ENCODE measurements at places on chromosomes 2 and 18.
A peak's percentile ranks its signal among the peaks of the same experiment; 100 is the strongest.

- DNase-seq, result no peak
Observed at GRCh38 chr2:233234264-233234663, 17.2 kb upstream of the ATG16L1 start.

DNA sequence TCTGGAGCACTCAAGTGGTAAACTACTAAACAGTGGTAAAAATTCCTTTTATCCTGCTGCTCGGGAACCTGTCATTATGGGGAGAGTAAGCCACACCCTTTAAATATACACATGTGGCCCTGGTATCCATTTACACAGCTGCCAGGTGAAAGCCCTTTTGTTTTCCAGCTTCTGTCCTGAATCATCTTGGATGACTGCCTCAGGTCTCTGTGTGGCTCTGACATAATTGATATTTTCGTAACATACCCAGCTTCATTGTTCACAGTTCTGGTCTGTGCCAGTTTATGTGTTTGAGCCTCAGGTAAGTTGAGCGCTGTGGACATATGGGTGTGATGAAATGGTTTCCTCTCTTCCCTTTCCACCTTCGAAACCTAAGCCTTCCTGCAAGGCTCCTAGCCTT is 15.7 kb upstream of the TTC39C start:
- no peak for DNase-seq

GRCh38 chr2:196990788-196991461 is 64.4 kb upstream of the PGAP1 start:
- no peak for DNase-seq

GRCh38 chr2:206481056-206481455 is 37.7 kb downstream of the ADAM23 start:
- DNase-seq, result no peak

DNA sequence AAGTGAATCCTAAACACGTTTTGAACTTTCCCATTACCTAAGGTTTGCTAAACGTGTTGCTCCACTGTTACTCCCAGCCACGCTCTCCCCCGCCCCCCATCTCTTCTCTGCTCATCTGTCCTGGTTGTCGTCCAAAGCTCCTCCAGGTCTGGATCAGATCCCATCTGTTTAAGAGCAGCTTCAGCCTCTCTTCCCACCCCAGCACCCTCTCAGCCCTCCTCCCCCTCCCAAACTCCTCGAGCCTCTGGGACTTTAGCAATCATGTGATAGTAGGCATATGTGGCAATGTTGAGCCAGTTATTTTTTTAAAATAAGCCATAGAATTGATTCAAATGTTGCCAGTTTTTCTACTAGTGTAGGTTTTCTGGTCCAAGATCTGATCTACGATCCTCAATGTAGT is 20.0 kb upstream of the LPIN1 start:
- DNase-seq, result no peak

GRCh38 chr2:203662487-203662886 is 44.0 kb upstream of the CD28 start:
- no peak for DNase-seq

DNA sequence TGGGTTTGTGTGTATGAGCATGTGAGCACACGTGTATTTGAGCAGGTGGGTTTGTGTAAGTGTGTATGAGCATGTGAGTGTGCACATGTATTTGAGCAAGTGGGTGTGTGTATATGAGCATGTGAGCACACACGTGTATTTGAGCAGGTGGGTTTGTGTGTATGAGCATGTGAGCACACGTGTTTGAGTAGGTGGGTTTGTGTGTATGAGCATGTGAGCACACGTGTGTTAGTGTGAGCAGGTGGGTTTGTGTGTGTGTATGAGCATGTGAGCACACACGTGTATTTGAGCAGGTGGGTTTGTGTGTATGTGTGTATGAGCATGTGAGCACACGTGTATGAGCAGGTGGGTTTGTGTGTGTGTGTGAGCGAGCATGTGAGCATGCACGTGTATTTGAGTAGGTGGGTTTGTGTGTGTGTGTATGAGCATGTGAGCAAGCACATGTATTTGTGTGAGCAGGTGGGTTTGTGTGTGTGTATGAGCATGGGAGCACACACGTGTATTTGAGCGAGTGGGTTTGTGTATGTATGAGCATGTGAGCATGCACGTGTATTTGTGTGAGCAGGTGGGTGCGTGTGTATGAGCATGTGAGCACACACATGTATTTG is 169.7 kb downstream of the TWIST2 start:
- DNase-seq, result no peak

DNA sequence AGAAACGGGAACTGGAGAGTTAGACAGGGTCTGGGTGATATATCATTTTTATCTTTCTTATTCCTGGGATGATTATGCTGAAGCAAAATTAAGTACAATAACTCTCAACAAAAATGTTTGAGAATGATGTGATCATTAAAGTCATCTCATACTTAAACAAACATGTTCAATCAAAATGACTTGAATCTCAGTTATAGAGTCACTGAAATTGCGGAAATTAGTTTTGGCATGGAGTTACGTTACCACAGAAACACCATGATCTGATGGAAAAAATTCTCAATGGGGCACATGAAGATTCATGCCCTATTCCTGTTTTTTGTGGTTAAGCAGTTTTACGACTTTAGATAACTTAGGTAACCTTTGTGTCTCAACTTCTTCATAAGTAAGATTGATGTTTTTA is 757.7 kb downstream of the EPHA4 start:
- DNase-seq, result no peak

- no peak for DNase-seq
Observed at GRCh38 chr2:223054193-223054781, 2.3 kb downstream of the KCNE4 start.

DNA sequence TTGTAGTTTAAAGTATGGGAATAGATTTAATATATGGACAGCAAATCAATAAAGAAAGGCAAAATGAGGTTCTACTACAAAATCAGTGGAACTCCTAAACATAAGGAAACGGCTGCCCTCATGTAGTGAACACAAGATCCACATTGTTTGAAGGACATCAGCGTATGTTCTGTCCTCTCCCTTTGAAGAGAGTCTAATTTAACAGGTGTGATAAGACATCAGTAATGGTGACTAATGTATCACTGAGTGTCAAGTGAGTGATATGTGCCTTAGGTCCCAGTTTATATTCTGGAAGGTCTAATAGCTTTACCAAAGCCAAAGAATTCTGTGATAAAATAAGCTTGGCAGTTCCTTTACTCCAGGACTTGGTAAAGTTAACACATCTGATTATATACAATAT is 248.7 kb downstream of the PTPRM start:
- no peak for DNase-seq

GRCh38 chr2:191999101-191999841 is 152.4 kb upstream of the CAVIN2 start:
- DNase-seq, result no peak

DNA sequence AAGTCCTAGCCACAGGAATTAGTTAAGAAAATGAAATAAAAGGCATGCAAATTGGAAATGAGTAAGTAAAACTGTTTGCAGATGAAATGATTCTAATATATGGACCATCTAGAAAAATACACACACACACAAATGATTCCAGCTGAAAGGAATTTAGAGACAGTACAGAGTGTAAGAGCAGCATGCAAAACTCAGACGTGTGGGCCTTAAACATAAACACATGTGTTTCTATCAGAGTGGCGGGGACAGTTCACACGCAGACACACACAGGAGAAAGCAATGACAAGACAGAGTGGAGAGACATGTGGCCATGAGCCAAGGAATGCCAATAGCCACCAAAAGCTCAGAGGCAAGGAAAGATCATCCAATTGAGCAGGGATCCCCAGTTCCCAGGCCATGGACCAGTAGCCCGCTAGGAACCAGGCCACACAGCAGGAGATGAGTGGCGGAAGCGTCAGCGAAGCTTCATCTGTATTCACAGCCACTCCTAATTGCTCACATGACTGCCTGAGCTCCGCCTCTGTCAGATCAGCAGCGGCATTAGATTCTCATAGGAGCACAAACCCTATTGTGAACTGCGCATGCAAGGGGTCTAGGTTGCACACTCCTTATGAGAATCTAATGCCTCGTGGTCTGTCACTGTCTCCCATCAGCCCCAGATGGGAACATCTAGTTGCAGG is 155.4 kb downstream of the ARL4C start:
- DNase-seq, result no peak

- peak; percentile 6 for DNase-seq
Observed at GRCh38 chr2:135169900-135170753, 118.0 kb downstream of the RAB3GAP1 start.

DNA sequence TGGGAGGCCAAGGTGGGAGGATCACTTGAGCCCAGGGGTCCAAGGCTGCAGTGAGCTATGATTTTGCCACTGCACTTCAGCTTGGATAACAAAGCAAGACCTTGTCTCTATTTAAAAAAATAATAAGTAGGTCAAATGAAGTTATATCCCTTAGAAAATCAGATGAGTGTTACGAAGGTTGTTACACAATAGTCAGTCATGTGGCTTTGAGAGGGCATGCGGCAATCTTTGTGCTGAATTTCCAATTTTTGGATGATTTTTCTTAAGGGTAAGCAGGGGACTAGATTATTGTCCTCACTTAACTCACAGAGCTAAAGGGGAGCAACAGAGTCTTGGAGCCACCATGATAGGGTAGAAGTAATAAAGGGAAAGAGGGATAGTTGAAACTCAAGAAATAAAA is 71.8 kb downstream of the B3GNT2 start:
- no peak for DNase-seq

GRCh38 chr18:38019292-38019691 is 453.7 kb upstream of the CELF4 start:
- no peak for DNase-seq

GRCh38 chr2:136118819-136119716 is 1.1 kb upstream of the CXCR4 start:
- DNase-seq, result peak; percentile 92

DNA sequence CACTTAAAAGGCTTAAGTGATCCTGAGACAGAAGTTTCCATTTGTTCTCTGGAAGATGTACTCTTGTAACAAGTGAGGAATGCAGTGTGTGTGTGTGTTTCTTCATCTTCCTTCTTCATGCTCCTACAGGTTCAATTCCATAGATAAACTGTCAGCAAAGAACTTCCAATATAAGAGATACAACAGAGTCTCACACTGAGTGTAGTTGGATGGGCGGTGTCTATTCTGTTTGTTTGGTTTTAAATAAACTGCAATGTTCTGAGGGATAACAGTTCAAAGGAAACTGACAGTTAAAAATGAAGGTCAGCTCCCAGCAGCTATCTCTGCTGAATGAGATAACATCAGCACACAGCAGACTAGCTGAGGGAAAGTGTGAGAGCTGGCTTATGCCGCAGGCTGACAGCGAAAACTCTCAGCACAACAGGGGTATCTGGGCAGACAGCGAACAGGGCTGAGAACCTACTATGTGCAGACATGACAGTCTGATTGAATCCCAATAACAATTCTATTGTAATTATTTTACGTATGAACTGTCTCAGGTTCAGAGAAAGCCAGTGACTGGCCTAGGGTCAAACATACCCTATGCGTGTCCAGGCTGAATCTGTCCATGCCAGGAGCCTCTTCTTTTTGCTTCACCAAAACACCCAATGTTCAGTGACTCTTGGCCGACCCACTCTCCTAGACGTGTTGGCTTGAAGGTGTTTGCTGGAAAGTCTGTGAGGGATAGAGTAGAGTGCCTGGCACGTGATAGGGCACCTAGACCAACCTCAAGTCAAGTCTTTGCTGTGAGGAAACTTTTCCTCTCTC is 201.9 kb upstream of the TRIB2 start:
- DNase-seq, result peak; percentile 59

- no peak for DNase-seq
Observed at GRCh38 chr2:37795938-37796337, 124.5 kb upstream of the CDC42EP3 start.

- DNase-seq, result no peak
Observed at GRCh38 chr2:196444442-196444841, 195.1 kb upstream of the CCDC150 start.

DNA sequence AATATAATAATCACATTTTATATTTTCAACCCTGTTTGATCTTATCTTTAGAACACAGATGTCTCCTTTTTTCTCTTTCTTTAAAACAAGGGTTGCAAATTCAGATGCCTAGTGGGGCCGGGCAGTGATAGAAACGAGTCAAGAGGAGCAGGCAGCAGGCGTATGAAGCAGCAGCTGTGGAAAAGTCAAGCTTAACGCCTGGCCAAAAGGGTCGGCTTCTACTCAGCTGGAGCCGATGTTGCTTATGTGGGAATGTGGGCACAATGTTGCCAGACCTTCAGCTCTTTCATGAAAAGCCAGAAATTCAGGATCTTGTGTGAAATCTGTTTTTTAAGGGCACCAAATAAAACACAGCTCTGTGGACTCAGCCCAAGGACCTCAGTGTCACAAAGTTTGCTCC is 642.7 kb downstream of the ARHGAP15 start:
- DNase-seq, result no peak

DNA sequence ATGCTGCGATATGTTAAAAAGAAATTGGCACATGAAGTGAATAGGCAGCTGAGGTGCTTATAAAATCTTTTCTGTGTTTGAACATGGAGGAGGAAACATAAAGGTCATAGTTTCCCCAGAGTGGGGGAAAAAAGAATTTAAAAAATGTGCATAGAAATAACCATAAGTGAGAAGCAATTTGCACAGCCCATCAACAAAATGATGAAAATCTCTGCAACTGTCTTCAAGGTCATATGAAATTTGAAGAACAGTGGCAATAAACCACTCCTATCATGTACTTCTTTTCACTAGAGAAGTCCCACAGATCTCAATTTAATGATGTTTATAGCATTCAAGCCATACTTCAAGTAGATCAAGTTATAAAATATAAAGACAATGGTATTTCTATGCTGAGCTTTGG is 46.7 kb upstream of the ZNF804A start:
- no peak for DNase-seq

DNA sequence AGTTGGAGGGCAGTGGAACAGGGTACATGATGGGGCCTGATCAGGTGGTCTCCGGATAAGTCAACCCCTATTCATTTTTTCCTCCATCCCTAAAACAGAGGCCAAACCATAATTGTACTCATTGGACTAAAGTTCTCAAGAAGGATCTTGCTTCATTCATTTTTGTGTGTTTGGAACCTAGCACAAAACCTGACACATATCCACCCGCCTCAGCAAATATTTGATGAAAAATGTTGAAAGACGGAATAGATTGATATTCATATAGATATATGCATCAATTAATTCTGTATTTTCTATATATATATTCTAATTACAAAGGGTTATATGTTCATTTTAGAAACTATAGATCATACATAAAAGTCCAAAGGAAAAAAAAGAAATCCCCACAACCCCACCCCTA is 21.9 kb downstream of the SLC4A1AP start:
- no peak for DNase-seq

DNA sequence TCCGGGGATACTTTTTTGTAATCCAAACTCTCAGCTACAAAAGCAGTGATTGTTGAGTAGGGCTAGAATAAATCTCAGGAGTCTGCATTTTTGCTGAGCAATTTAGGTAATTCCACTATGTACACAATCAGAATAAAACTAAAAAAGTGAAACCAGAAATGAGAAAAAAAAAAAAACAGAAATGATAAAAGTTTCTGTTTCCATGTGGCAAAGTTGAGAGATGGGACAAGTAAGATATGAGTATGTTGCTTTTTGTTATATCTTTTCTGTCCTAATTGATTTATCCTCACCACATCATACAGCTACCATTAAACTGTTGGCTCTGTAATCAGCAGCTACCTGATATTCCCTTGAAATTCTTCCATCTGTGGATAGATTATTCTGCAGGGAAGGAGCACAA is 92.7 kb downstream of the VWC2L start:
- DNase-seq, result no peak

All from CD4-positive, alpha-beta T cell treated with Interleukin-12 subunit alpha and Interleukin-12 subunit beta, for 1 hour (primary cell).